ENCODE measurements at places on chromosomes 2 and 18.

GRCh38 chr2:55732854-55733253 is 39.2 kb upstream of the PNPT1 start:
- no peak for DNase-seq

GRCh38 chr2:234555616-234556249 is 58.9 kb upstream of the ARL4C start:
- no peak for DNase-seq

DNA sequence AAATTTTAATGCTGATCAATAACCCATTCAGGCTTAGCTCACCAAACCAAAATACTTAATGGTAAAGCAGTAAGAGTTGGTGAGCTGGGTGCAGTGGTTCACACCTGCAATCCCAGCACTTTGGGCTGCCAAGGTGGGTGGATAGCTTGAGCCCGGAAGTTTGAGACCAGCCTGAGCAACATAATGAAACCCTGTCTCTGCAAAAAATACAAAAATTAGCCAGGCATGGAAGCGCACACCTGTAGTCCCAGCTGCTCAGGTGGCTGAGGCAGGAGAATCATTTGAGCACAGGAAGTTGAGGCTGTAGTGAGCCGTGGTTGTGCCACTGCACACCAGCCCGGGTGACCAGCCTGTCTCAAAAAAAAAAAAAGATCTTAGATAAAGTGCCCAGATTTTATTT is 35.7 kb upstream of the MPP4 start:
- DNase-seq = no peak

- DNase-seq = peak; percentile 11
Measured at GRCh38 chr18:56374007-56374655, 264.3 kb downstream of the TXNL1 start.

GRCh38 chr2:127146820-127147502 is 40.0 kb upstream of the BIN1 start:
- peak; percentile 6 for DNase-seq

- DNase-seq = no peak
Measured at GRCh38 chr18:30915336-30915988, 127.1 kb downstream of the DSC3 start.

GRCh38 chr2:88738271-88738670 is 46.8 kb downstream of the RPIA start:
- DNase-seq = no peak

- no peak for DNase-seq
Measured at GRCh38 chr2:129797489-129798300, 181.8 kb upstream of the RAB6C start.

GRCh38 chr2:160820691-160821090 is 327.1 kb upstream of the RBMS1 start:
- DNase-seq = no peak

DNA sequence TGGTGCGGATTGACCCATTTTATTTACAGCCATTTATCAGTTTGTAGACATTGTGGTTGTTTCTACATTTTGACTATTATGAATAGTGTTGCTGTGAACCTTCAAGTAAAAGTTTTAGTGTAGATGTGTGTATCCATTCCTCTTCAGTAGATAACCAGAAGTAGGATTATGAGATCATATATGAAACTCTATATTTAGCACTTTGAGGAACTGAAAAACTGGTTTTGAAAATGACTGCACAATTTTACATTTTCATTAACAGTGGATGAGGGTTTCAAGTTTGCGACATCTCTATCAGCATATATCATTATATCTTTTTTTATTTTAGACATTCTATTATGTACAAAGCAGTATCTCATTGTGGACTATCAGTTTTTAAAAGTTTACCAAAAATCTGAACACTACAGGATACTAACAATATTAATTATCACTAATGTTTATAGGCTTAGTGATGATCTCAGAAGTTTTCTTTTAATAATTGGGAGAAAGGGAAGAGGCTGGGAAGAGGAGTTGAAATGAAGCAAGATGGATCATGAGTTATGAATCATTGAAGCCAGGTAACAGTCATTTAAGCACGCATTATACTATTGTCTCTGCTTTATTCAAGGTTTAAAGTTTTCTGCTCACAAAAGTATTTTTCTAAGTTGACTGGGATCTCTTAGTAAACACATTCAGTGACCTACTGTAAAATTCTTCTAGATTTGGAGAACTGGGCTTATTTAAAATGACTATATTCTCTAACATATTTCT is 329.0 kb upstream of the LRATD1 start:
- no peak for DNase-seq

GRCh38 chr2:11889101-11889850 is 142.8 kb downstream of the LPIN1 start:
- no peak for DNase-seq

GRCh38 chr2:47551800-47552525 is 149.0 kb downstream of the MSH2 start:
- DNase-seq = no peak
